ENCODE measurements at places on chromosomes 2 and 18.

GRCh38 chr2:33321876-33322483 is 154.5 kb upstream of the RASGRP3 start:
- DNase-seq: peak; percentile 42

DNA sequence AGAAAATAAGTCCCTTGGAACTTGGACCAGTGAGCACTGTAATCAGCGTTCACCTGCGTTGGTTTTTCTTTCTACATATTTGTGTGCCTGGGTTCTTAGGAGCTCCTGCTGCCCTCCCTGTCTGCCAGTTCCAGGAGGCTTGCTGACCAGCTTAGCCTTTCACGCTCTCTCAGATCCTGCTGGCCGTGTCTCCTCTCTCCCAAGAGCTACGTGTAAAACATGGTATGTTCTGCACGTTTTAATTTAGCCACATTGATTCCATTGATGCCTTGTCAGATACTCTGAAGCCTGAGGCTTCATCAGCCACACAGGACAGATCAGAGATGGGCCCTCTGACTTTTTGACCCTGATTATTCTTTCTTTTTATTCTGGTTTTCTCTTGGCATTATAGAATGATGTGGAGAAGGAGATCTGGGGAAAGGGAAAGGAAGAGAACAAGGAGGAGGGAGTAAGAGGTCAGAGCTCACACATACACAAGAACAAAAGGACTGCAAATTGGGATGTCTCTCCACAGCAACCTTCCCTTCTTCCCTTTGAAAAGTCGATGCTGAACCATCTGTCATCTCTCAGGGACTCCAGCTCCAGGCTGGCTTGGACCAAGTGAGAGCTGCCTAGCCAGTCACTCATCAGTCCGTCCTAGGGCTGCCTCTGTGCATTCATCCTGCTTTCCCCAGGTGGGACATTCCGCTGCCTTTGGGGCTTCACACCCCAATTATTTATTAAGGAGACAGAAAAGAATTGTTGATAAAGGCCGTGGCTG is 152.8 kb downstream of the PIK3C3 start:
- no peak for DNase-seq

GRCh38 chr2:60214626-60214875 is 338.9 kb downstream of the BCL11A start:
- no peak for DNase-seq

DNA sequence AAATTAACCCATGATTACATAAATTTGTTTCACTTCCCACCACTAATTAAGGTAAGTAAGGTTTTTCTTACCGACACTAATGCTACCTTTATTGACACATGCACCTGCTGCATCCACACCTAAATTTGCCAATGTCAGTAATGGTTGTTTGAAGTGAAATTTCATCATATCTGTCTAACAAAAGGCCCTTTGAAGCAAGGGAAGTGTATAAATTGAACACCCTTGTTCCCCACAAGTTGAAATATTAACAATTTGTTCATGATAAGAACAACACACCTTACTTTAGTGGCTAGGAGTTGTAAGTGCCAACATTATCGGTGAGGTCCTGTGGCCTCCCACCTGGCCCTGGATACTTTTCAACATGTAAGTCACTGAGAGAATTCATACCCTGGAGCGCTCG is 116.3 kb upstream of the CDCA7 start:
- DNase-seq: no peak

DNA sequence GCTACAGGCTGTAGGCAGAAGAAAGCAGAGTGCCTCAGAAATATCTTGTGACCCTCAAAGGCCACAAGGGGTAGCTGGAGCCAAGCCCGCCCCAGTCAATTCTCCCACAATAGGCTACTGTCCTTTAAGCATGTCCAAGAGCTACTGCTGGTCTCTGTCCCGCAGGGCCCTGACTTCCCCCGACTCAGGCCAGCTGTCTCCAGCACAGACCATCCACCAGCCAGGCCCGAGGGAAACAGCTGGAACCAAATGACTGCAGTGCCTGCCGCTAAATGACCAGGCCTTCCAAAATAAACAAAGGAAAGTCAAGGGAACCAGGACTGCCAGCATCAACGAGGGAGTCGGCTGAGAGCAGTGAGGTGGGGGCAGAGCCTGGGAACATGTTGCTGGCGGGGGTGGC is 36.7 kb downstream of the MCFD2 start:
- no peak for DNase-seq

GRCh38 chr2:145569108-145569507 is 1049.2 kb upstream of the ZEB2 start:
- DNase-seq: no peak

DNA sequence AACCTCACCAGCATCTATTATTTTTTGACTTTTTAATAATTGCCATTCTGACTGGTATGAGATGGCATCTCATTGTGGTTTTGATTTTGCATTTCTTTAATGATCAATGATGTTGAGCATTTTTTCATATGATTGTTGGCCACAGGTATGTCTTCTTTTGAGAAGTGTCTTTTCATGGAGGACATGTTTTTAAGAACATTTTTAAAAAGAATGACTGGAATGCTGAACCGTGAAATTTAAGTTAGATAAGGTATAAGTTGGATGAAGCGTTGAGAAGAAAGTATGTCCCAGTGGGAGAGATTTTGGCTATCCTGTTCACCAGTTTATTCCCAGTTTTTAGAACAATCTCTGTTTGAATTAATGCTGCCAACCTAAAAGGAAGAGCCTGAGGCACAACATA is 365.9 kb downstream of the CELF4 start:
- DNase-seq: no peak

DNA sequence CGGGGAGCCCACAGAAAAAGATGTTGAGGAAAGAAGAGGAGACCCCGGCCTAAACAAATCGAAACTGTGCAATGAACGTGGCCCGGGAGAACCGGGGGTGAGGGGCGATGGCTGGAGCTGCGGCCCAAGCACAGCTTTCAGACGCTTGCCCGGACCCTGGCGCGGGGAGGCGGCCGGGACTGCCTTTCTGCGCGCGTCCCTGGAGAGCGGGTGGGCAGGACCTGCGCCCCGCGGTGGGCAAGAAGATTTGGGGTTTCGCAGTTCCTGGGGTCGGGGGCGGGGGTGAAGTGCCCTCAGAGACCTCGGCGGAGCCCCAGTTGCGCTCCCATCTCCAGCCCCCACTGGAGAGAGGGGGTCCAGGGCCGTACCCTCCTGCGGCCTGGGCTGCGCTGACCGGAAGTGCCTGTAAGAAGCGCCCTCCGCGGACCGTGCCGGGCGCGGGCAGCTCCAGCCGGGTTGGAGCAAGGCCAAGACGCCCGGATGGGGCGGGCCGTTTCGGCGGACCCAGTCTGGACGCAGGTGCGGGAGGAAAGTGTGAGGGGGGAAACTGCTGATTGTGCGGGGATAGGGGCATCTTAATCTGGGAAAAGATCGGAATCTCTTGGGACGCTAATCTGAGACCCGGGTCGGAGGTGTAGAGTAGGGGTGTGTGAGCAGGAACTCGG is 11.6 kb downstream of the EN1 start:
- DNase-seq: no peak

DNA sequence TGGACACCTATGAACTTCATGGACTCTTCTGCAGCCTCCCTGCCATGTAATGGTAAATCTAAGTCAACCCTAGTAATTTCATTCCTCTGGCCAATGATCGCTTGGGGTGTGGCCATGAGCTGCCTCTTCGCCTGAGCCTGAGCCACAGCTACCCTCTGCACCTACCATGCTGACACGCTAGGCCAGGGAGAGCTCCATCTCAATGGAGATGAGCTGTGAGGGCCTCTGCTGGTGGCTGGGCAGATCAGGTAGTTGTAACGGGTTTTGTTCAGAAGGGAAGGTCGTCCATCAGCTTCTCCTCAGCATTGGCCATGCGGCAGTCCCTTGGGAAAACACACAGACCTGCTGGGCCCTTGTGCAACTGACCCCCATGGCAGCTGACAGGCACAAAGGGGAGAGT is 24.4 kb downstream of the MPHOSPH10 start:
- peak; percentile 42 for DNase-seq

DNA sequence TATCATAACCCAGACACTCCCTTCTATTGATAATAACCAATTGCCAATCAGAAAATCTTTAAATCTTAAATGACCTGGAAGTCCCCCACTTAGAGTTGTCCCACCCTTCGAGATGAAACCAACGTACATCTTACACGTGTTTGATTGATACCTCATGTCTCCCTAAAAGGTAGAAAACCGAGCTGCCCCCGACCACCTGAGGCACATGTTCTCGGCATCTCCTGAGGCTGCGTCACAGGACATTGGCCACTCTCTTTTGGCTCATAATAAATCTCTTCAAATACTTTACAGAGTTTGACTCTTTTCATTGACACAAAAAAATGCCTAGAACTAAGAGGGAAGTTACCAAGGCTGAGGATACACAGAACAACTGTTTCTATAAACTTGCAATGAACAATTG is 190.0 kb downstream of the RTP5 start:
- DNase-seq: no peak

- peak; percentile 38 for DNase-seq
Measured at GRCh38 chr18:79203017-79203605, 133.9 kb downstream of the ATP9B start.
